Stimulated activated CD8-positive, alpha-beta memory T cell treated with anti-CD3 and anti-CD28 coated beads, Interleukin-4, amount 100 ng/mL, for 4 hours (primary cell): ENCODE measurements at places on chromosomes 2 and 18.

DNA sequence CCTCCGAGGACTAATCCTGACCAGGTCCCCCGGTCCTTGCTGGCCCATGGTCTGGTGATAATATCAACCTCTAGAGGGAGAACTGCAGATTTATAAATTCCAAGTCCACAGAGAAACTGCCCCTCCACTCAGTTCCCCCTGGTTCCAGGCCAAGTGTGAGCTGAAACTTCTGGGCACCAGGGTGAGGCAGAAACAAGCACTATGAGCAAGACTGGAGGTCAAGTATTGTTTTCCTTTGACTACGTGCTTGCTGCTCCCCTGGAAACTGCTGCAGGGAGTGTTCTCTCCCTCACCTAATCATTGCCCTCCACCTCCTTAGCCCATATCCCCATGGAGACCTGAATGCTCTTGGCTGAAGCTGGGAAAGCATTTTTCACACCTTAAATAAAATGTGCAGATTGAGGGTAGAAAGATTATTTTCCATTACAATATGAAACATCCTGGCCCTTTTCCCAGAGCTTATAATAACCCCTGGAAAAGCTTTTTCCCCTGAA, 135.2 kb downstream of the RDH14 start:
- DNase-seq = no peak

DNA sequence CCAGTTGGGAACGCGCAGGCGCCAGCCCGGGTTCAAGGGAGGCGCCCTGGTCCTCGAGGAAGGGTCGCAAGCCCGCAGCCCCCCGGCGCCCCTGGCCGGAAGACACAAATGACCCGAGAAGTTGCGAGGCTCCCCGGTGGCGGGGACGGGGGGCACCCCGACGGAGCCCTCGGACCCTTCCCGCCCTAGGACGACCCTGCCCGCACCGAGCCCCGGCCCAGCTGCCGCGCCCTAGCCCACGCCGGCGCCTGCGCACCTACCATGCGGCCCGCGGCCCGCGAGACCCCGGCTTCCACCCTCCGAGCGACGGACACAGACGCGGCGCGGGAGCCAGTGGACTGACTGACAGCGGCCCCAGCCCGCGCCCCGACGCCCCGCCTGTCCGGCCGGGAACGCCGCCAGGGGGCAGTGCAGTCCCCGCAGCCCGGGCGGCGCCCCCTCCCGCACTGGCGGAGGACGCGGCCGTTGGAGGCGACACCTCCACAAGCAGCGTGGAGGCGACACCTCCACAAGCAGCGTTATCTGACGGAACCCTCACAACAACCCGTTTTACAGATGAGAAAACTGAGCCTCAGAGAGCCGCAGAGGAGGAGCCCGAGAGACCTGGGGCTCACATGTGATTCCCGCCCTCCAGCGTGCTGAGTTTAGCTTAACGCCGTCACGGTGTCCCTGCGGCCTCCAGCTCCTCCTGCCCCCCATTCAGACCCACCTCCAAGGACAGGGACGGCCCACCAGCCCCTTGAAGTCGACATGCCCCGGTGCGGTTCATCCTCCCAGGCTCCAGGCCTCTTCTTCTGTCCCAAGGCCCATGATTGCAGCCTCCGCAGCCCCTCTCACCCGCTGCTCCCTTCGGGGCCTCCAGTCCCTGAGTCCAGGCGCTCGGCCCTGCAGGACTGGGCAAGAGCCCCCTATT, at the start of gene NMUR1:
TSS of gene NMUR1 (minus strand) at position 347 of the 913 bp plus-strand sequence. CDS start at position 263, 84 bp downstream.
- peak; percentile 37 for DNase-seq

GRCh38 chr2:55111570-55112228, 61.4 kb upstream of the RTN4 start:
- no peak for DNase-seq

- no peak for DNase-seq
Measured at GRCh38 chr2:1731963-1732768, 12.1 kb downstream of the PXDN start.

GRCh38 chr2:134771313-134771801, 52.6 kb upstream of the TMEM163 start:
- DNase-seq = no peak

- no peak for DNase-seq
Measured at GRCh38 chr2:200369886-200370285, 63.4 kb downstream of the SPATS2L start.

DNA sequence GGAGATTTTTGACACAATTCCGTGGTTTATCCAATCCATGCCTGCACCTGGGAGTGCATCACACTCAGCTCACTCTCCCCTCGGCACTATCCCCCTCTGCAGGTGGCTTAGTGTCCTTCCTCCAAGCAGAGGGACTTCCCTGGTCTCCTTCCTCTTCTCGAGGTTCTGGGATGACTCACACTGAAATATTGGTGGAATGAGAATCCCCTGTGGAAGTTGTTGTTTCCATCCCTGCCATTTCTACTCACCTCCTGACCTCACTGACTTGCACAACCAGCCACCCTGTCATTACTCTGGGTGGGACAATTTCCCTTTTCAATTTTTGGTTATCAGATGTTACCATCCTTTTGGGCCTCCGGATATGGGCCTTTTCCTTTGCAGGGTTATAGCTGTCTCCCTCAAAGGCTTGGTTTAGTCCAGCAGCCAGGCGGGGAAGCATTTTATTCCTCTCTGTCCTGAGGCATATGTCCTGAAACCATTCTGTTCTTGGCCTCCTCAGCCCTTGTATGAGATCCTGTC, 59.9 kb downstream of the PTPRM start:
- DNase-seq = no peak

DNA sequence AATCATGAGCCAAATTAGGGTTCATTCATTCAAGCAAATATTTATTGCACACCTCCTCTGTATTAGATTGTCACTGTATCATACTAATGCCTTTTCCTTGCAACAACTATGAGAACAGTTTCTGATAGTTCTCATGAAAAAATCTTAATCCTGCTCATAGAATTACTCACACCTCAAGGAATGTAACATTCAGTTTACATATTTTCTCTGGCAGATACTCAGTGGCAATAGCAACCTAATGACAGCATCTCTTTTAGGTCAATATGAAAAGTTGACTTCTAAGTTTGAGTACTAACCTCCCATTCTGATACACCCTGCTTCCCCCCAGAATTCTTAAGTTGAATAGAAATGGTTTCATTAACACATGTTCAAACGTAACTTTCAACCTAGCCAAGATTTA, 132.0 kb downstream of the VWC2L start:
- DNase-seq = no peak
